Activated CD4-positive, alpha-beta T cell treated with anti-CD3 and anti-CD28 coated beads for 36 hours (primary cell): ENCODE measurements at places on chromosomes 5 and 9. TPM values are rescaled to one million over a fixed set of nuclear protein-coding genes. Genes with fewer than 3 reads are reported as not detected.

DNA sequence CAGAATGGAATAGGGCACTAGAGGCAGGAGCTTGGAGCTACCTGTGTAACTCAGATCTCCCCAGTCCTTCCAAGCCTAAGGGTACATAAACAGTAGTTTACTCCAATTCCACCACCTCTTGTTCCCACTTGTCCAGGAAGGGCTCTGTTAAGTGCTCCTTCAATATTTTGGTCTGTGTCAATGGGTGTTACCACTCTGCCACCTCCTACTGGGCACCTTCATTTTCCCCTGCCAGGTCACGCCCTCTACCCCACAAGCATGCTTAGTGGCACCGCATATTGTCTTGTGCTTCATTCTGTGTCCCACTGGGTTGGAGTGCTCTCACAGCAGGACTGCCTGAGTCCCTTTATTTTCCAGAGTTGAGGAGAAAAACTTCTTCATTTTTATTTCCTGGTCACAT, 459.8 kb downstream of the ARHGEF28 start:
- peaks cover 1% of the 10 kb centered on the region for H3K27me3 ChIP-seq
- H3K36me3 ChIP-seq = no peaks in the 10 kb centered on the region
- no peak overlapping the region for H3K4me3 ChIP-seq
- H3K4me1 ChIP-seq = no peaks in the 10 kb centered on the region
- H3K27ac ChIP-seq = no peak overlapping the region
- no peak for DNase-seq

GRCh38 chr9:26308328-26308727, 584.3 kb downstream of the CAAP1 start:
- no peaks in the 10 kb centered on the region for H3K27me3 ChIP-seq
- no peaks in the 10 kb centered on the region for H3K36me3 ChIP-seq
- no peak for DNase-seq
- H3K4me1 ChIP-seq = no peaks in the 10 kb centered on the region
- no peak overlapping the region for H3K27ac ChIP-seq

- H3K4me3 ChIP-seq = no peak overlapping the region
- H3K27me3 ChIP-seq = peaks cover 6% of the 10 kb centered on the region
- H3K27ac ChIP-seq = no peak overlapping the region
- H3K4me1 ChIP-seq = no peaks in the 10 kb centered on the region
These were observed 129.9 kb upstream of the MOCS2 start for GRCh38 chr5:53239301-53239990.

DNA sequence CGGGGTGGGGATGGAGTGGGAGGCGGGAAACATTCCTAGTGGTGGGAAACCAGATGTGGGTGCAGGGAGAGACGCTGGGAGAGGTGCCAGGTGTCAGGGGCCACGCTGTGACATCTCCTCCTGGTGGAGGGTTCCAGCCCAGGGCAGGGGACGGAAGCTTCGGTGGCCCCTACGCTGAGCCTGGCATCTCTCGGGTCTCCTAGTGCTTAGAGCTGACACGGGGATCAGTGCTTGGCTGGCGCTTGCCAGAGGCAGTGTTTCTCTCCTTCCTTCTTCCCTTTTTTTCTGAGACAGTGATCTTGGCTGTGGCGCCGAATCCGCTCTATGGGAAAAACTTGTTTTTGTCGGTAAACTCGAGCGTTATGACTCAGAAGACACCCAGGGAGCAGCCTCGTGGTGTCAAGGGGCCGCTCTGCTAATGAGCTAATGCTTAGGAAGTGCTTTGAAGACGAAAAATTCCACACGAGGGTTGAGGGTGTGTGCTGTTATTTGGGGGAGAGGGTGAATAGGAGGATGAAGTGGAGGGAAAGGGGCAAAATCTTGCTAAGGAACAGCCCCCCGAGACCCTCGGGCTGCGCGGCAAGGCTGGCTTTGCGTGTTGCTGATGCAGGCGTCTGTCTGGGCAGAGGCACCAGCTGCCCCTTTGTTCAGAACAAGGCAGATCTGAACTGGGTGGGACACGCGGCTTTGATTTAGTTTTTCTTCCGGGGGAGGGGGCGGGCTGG, 20.4 kb upstream of the IER5L start:
- peaks cover 7% of the 10 kb centered on the region for H3K27me3 ChIP-seq
- H3K4me1 ChIP-seq = peaks cover 3% of the 10 kb centered on the region
- no peak overlapping the region for H3K27ac ChIP-seq
- H3K36me3 ChIP-seq = no peaks in the 10 kb centered on the region
- H3K4me3 ChIP-seq = no peak overlapping the region
- no peak for DNase-seq

- H3K36me3 ChIP-seq = no peaks in the 10 kb centered on the region
- peaks cover 22% of the 10 kb centered on the region for H3K4me1 ChIP-seq
- DNase-seq = no peak
- no peak overlapping the region for H3K27ac ChIP-seq
These were observed 86.3 kb upstream of the RPS23 start for GRCh38 chr5:82364497-82364896.

GRCh38 chr5:3337812-3338541, 257.7 kb upstream of the IRX1 start:
- DNase-seq = no peak
- H3K27me3 ChIP-seq = no peaks in the 10 kb centered on the region
- H3K36me3 ChIP-seq = no peaks in the 10 kb centered on the region
- no peaks in the 10 kb centered on the region for H3K4me1 ChIP-seq
- no peak overlapping the region for H3K4me3 ChIP-seq
- H3K27ac ChIP-seq = no peak overlapping the region

DNA sequence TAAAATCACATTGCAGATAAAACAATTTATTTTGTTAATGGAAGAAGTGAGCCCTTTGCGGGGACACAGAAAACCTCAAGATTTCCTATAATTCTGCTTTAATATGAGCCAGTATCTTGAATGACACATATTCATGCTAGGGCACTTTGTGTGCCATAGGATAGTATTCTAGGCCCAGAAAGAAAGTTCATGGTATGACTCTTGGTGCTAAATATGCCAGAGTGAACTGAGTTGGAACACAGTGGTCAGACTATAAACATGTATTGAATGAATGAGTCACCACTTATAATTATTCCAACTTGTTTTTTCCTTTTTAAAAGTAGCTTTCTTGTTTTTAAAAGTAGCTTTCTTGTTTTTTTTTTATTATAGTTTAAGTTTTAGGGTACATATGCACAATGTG, 46.0 kb downstream of the ADAMTS19 start:
- no peak overlapping the region for H3K4me3 ChIP-seq
- H3K27me3 ChIP-seq = peaks cover 2% of the 10 kb centered on the region
- no peak overlapping the region for H3K27ac ChIP-seq
- H3K4me1 ChIP-seq = no peaks in the 10 kb centered on the region

The FOXD4L6 gene
- total RNA-seq = not detected

The ADGRD2 gene
- total RNA-seq = not detected

The PRDM9 gene
- total RNA-seq = not detected
